ENCODE measurements at places on chromosomes 6 and 20.

DNA sequence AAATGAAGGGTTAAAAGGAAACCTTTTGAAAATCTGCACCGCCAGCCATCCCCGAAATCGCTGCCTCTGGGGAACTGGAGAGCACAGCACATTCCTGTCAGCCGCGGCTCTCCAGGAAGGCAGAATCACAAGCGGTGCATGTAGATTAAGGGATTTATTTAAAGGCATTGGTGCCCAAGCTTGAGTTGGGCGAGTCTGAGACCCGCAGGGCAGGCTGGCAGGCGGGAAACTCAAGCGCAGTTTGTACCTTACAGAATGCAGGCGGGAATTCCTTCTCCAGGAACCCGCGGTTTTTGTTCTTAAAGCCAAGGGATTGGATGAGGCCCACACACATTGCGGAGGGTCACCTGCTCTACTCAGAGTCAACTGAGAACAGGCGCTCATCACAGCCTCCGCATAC lies 10.8 kb downstream of the GPR31 start:
- DNase-seq, result no peak

DNA sequence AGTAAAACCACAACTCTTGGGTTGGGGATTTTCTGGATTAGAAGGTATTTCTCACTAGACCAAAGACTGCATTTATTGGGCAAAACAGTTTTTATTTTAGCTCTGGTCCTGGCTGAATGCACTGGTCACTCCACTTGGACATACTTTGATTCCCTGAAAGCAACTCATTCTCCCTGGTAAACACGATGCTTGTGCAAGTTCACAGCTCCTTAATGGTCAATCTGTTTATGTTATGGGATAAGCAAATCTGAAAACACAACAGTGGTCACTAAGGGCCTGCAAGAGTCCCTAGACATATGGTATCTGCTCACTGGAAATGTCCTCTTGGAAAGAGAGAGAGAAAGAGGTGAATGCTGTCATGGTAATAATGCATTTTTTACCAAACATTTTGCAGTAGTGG lies 559.8 kb downstream of the CDH26 start:
- DNase-seq, result no peak

DNA sequence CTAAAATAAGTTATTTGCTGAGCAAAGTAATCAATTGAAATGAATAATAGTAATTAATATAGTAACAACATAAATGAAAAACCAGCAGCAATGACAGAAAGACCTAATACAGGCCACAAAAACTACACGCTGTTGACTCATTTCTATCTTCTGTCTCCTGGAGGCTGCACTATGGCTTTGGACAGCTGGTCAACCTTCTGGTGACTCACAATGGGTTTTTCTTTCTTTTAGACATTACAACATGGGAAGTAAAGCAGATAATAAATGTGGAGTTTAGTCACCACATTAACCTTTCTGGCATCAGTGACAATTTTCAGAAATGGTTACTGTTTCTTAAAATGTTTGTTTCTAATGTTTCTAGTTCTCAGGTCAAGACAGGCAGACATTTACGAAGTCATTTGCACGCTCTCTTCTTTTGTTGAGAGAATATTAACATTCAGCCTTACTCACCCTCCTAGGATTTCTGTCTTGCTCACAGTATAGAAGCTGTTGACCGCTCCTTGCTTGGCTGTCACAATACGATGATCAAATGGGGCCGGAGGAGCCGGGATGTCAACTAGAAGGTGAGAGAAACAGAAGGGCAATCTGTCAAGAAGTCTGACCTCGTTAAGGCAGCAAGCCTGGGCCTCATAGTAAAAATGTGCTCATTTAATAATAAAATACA lies 62.2 kb downstream of the MYLK4 start:
- DNase-seq, result peak; percentile 83

DNA sequence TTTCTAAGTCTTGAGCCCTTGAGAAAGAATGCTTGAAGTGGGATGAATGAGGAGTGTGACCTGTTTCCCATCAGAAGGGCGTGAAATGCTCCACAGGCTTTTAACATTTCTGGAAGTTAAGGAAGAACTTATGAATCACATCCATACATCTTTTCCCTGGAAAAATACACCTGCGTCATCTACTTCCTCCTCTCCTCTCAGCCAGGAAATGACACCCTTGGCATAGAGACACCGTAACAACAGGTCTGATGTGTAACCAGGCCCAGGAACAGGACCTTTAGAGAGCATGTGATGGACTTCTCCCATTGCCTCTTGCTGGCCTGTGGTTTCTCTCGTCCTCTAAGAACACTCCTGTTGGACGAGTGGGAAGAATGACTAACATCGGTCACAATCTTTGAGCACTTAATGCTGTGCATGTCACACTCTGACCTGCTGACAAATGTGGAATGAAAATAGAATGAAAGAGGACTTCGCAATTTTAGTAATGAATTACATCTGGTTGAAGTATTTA lies 28.5 kb upstream of the CITED2 start:
- peak; percentile 52 for DNase-seq

- DNase-seq, result no peak
Observed at GRCh38 chr6:110044096-110044495, 66.0 kb downstream of the GPR6 start.

DNA sequence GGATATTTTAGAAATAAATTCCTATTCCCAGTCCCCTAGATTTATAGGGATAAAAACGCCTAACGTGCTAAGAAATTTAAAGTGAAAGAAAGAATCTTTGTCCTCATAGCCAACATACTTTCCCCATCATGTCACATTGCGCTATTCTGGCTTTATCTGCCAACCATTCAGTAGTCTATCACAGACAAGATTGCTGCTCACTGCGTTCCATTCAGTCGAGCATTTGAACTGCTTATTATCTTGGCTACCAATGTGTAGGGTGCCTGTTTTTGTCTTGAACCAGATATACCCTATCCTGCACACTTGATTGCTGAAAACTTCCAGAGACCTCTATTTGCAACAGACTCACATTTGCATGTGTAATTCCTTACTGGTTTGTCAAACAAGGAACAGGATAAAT lies 751.5 kb downstream of the EPHA7 start:
- no peak for DNase-seq

- DNase-seq, result no peak
Observed at GRCh38 chr6:121816906-121817540, 381.6 kb downstream of the GJA1 start.

GRCh38 chr6:108106261-108106660 lies 31.7 kb upstream of the OSTM1 start:
- DNase-seq, result no peak

DNA sequence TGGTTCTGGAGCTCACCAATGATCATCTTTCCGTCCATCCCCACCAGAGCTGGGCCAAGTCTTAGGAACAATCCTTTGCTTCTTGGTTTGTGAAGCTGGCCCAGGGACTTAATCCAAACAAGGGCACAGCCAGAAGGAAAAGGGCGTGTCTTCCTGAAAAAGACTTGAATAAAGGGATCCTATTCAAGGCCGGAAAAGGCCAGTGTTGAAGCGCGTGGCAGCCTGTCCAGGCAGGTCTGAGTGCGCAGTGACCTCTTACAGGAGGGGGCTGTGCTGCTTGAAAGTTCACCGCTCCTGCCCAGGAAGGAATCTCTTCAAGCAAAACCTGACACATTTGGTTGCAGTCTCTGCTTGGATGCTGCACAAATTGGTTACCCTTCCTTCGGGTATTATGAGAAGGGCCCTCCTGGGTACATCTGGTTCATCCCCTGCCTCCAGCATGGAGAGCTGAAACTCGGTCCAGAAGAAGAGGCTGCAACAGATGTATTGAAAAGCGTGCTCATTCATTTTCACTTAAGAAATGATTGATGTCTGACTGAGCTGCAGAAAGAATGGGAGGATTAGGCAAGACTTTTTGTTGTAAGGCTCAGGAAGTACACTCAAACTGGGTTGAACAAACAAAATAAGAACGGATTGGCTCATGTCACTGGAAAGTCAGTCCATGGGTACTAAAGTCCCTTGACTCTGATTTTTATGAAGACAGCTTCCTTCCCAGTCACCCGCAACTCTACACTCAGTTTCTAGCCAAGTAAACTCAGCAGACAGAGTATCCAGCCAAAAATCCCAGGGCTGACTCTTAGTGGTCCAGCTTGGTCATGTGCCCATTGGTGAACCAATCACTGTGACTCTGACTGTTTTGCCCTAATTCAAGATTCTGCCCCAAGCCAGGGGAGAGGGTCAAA lies 136.3 kb downstream of the TFAP2C start:
- DNase-seq, result no peak

GRCh38 chr6:167826896-167827582 lies at the start of gene AFDN:
TSS of gene AFDN (plus strand) at chr6:167826911. CDS start at chr6:167827133, 222 bp downstream.
- DNase-seq, result peak; percentile 73

DNA sequence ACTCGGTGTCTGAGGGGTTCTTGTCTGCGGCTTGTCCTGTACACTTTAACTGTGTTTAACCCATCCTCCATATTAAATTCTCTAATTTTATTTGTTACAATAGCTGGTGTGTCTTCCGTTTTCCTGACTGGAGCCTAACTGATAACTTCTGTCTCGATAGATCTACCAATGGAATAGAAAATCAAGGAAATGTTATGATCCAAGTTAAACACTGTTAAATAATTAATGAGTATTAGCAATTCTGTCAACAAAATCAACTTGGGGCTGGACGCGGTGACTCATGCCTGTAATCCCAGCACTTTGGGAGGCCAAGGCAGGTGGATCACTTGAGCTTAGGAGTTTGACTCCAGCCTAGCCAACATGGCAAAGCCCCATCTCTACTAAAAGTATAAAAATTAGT lies 81.7 kb downstream of the DNAH8 start:
- DNase-seq, result no peak

DNA sequence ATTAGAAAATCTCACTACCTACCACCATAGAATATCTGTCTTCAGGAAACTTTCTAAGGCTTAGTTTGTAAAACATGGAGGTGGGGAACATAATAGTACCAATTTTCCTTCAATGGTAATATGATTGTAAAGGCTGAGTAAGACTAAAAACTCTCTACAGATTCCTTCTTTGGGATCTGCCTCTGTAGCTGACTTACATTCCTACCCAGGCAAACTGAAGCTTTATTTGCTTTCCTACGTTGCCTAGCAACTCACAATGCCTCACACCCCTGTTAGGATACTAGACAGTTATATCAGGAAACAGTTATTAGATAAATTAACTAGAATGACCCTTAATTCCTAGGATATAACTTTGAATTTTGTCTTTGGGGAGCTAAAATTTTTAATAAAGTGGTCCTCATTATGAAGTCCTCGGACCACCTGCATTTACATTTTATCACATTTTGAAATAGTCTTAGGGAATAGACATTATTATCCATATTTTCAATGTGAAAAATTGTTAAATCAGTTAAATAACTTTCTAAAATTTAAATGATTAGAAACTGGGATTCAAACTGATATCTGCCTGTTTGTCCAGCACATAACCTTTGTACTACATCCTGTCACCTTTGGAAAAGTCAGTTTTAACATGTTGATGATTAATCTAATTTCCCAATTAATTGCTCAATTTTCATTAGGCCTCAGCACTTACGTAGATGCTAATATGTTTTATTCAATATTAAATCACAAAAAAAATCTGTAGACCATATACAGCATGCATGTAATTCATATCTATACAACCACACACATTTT lies 591.4 kb downstream of the RNF144B start:
- DNase-seq, result no peak

GRCh38 chr6:154164397-154164796 lies 125.4 kb downstream of the OPRM1 start:
- DNase-seq, result peak; percentile 71

DNA sequence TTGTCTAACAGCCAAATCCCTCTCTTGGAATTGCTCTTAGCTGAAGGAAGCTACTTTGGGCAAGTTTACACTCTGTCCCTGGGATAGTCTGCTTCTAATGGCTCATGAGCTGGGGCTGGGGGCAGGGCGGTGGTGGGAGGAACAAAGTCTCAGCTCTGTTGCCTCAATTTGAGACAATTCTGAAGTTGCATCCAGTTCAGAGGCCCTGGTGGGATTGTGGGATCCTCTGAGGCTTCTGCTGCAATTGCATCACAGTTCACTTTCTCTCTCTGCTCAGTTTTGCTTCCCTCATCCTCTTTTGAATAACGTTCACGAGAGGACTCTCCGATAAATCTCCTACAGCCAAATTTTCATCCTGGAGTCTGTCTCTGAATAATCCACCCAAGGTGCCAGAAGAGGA lies 440.6 kb upstream of the SLC35B3 start:
- no peak for DNase-seq

GRCh38 chr20:32316667-32317066 lies 39.2 kb downstream of the KIF3B start:
- DNase-seq, result no peak

DNA sequence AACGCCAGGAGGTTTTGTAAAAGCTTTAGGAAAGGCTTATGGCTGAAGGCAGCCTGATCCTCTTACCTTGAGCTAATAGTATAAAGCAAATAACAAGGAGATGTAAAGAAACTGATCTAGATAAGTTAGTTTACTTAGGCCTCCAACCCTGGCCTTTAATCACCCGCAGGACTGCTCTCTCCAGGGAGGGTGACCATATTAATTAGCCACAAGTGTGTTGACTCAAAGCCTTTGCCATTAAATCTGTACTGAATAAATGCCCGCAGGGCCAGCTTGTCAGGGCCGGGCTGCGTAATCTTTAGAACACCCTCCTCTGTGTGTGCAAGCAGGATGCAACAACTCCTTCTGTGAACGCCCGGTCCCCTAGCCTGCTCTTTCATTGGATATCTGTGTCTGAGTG lies 6.1 kb upstream of the PRSS16 start:
- DNase-seq, result no peak

DNA sequence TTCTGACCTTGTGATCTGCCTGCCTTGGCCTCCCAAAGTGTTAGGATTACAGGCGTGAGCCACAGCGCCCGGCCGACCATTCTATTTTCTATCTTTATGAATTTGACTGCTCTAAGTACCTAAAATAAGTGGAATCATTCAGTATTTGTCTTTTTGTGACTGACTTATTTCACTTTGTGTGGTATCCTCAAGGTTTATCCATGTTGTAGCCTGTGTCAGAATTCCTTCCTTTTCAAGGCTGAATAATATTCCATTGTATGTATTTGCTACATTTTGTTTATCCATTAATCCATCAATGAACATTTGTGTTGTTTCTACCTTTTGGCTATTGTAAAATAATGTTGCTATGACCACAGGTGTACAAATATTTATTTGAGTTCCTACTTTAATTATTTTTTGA lies 4.9 kb upstream of the TJAP1 start:
- no peak for DNase-seq

DNA sequence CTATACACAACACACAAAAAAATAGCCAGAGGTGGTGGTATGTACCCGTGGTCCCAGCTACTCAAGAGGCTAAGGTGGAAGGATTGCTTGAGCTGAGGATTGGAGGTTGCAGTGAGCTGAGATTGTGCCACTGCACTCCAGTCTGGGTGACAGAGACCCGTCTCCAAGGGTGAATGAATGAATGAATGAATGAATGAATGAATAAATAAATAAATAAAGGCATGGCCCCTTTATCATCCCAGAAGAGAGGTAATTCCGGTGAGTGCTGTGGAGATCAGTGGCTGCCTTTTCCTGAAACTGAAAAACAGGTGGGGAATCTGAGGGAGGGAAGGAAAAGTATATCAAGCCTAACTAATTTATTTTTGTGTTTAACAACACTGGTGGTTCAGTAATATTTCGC lies 90.0 kb downstream of the JARID2 start:
- DNase-seq, result no peak

DNA sequence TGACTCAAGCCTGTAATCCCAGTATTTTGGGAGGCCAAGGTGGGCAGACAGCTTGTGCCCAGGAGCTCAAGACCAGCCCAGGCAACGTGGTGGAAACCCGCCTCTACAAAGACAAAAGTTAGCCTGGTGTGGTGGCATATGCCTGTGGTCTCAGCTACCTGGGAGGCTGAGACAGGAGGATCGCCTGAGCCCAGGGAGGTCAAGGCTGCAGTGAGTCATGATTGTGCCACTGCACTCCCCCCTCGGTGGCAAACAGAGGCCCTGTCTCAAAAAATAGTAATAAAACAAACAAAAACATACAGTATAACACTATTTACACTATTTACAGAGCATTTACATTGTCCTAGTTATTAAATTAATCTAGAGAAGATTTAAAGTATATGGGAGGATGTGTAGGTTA lies 56.0 kb upstream of the PIM1 start:
- no peak for DNase-seq
